ENCODE measurements at places on chromosomes 11 and 22.

DNA sequence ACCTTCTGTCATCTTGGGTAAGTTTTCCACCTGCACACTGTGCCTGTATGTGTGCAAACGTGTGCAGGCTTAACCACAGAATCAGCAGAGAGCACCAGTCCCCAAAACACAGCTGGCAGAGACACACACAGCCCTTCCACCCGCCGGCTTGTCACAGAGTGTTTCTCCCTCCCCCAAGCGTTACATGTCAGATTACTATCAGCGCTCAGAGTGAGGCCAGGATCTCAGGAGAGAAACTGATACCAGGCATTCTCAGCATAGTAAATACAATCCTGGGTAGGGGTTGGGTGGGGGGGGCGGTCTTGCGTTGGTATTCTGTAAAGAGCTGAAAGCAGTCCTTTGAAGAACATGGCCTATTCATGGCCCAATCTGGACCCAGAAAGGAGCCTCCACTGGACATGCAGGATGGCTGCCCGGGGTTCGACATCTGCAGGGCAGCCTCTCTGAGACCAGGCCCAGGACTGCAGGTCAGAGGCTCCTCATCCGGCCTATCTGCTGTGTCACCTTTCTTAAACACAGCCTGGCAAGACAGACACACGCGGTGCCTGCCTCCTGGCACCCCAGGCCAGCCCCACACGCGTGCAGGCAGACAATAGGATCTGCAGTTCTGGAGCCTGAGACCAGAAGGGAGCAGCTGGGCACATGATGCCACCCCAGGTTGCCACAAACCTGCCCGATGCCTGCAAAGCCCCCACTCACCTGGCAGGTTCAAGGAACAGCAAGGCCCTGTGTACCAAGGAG is 1.7 kb downstream of the OSBPL5 start:
- no peak for DNase-seq

DNA sequence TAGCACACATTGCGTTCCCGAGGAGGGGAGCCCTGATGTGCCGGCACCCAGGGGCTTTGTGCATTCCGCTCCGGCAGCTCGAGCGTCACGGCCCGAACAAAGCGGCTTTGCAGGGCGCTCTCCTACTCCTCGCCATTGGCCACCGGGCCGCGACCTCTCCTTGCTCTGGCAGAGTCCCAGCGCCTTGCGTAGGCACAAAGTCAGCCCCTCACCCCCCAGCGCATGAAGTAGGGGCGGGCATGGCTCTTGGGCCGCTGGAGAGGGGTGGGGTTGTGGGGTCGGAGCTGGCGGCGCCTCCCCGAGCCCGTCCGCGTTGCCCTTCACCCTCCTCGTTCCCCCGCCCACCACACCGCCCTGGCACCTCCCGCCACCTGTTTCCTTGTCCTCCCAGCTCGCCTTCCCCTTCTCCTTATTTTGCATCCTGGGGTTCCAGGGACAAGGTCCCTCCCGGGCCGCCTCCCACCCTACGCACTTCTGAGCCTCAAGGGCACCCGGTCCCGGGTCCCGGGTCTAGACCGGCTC is 753 bp upstream of the PPARA start:
- DNase-seq = no peak

GRCh38 chr11:63427971-63428508 is 58.5 kb downstream of the SLC22A9 start:
- DNase-seq = no peak

DNA sequence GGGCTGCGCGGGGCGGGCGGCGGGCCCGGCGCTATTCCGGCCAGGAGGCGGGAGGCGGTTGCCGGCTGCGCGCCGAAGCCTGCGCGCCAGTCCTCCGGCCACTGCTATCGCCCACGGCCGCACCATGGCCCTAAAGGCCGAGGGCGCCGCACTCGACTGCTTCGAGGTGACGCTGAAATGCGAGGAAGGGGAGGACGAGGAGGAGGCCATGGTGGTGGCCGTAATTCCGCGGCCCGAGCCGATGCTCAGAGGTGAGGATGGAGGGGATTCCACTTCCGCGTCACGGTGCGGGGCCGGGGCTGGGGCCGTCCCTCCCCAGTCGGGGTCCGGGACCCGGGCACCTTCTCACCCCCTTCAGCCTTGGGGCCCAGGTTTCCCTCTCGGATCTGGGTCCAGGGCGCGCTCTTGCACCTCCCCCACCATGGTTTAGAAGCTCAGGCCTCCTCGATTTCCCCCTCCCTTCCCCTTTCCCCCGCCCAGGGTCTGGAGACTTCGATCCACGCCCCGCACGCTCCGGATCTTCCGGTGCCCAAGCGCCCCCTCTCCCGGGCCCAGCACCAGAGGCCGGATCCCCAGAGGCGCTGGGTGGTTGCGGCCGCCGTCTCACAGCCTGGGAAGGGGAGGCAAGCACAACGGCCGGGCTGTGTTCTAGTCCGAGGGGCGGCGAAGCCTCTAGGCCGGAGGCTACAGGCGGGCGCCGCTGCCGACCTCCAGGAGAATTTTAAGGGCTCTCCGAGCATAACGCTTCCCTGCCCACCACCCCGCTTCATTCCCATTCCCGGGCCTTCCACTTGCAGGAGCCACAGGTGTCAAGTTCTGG is 517 bp downstream of the SPINDOC start:
- DNase-seq = no peak

- DNase-seq = no peak
These were observed 53.2 kb upstream of the AMPD3 start for GRCh38 chr11:10401696-10402392.

GRCh38 chr22:43449205-43449830 is 37.5 kb downstream of the MPPED1 start:
- no peak for DNase-seq

GRCh38 chr11:34830648-34831047 is 85.5 kb downstream of the APIP start:
- no peak for DNase-seq

DNA sequence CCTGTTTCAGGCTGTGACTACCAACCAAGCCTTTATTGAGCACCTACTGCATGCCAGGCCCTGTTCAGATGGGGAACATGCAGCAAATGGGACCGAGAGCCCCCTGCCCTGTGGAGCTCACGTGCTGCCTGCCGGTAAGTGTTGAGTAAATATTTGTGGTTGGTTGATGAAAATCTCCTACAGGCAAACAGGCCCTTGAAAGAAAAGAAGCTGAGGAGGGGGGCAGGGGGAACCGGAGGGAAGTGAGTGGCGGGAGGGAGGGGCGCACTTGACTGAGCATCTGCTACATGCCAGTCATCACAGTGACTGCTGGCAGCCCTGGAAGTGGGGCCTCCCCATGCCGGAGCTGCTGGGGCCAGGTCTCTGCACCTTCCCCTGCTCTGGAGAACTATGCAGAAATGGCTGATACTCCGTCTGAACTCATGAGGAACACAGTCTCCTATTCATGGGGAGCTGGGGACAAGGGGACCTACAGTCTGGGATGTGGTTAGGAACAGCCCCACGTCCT is 34.2 kb downstream of the MACROD1 start:
- DNase-seq = no peak

DNA sequence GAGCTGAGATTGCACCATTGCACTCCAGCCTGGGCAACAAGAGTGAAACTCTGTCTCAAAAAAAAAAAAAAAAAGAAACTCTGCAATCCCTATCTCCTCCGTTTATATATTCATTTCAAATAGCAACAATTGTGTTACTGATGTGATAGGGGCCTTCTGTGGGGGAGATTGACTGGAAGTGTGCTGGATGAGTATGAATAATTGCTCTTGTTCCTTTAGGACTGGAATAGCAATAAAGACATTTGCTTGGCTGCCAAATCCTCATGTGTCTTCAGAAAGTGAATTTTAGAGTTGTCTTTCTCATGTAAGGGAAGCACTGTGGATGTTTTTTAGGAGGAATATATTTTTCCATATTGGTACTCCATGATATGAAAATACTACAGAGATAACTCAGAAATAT is 21.1 kb upstream of the ME3 start:
- DNase-seq = no peak

GRCh38 chr22:25080855-25081254 is 118.8 kb upstream of the CRYBB3 start:
- DNase-seq = peak; percentile 33

DNA sequence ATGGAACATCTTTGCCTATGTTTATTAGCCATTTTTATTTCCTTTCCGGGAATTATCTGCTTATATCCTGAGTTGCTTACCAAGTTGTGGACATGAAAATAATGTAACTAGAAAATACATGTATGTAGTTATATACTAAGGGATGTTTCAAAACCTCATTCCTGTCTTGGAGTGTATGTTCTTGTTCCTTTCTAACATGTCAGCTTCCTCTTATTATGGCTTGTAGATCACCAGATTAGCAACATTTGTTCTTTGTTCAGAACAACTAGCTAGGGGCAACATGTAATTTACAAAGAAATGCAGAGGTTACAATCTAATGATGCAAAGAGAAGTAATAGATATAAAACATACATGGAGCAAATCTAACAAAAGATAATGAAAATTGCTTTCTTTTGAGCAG is 13.1 kb upstream of the TMEM123 start:
- no peak for DNase-seq
